ENCODE measurements at places on chromosomes 1 and 21.

- peak; percentile 75 for DNase-seq
Measured at GRCh38 chr1:204503122-204503912, 8.7 kb upstream of the PIK3C2B start.

DNA sequence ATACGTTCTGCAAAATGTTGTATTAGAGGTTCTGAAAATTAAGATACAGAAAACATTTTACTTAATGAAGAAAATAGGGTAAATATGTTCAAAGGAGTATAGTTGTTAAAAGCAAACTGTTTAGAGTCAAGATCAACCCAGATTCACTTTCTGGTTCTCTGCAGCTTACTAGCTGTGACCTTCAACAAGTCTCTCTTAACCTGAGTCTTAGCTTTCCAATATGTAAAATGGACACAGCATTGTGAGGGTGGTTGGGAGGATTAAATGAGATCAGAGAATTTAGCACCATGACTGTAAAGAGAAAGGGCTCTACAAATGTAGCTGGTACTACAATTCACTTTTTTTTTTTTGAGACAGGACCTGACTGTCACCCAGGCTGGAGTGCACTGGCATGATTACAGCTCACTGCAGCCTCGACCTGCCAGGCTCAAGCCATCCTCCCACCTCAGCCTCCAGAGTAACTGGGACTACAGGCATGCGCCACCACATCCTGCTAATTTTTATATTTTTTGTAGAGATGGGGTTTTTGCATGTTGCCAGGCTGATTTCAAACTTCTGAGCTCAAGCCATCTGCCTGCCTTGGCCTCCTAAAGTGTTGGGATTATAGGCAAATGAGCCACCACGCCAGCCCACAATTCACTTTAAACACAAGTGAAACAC is 43.9 kb downstream of the ATP1A1 start:
- DNase-seq: peak; percentile 49

DNA sequence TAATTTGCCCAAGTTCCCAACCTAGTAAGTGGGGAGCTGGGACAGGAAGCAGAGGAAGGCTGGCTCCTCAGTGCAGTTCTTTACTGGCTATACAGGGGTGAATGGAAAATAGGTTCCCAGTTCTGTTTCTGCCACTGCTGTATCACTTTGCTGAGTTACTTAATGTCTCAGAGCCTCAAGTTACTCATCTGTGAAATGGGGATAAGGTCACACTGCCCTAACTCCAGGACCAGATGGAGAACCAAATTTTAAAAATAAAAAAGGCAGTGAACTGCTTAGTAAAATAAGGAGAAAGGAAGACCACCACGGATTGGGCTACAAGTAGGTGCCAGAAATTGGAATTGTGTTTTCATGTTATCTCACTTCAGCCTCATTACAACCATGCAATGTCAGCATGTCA is 147.8 kb downstream of the OMA1 start:
- no peak for DNase-seq

DNA sequence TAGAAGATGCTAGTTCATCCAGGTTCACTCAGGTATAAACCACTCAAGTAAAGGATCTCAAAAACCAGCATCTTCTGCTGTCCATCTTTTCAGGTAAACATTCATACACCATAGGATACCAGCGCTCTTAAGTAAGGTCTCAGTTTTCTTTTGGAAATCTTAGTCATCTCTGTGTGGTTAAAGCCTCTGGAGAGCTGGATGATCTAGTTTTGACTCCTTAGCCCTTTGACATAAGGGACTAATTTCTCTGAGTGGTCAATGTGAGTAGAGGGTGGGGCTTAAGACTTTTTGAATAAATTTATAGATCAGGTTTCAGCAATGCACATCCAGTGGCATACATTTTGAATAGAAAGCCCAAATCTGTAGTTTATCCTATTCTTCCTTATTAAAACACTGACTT is 92.3 kb downstream of the CTH start:
- DNase-seq: no peak

GRCh38 chr1:194293851-194294405 is 1107.5 kb upstream of the B3GALT2 start:
- DNase-seq: no peak

- DNase-seq: no peak
Measured at GRCh38 chr1:67061266-67061665, 7.3 kb upstream of the SLC35D1 start.

GRCh38 chr1:117034791-117035290 is 25.3 kb upstream of the TTF2 start:
- DNase-seq: no peak

- peak; percentile 24 for DNase-seq
Measured at GRCh38 chr1:27527890-27528817, 38.2 kb upstream of the WASF2 start.

DNA sequence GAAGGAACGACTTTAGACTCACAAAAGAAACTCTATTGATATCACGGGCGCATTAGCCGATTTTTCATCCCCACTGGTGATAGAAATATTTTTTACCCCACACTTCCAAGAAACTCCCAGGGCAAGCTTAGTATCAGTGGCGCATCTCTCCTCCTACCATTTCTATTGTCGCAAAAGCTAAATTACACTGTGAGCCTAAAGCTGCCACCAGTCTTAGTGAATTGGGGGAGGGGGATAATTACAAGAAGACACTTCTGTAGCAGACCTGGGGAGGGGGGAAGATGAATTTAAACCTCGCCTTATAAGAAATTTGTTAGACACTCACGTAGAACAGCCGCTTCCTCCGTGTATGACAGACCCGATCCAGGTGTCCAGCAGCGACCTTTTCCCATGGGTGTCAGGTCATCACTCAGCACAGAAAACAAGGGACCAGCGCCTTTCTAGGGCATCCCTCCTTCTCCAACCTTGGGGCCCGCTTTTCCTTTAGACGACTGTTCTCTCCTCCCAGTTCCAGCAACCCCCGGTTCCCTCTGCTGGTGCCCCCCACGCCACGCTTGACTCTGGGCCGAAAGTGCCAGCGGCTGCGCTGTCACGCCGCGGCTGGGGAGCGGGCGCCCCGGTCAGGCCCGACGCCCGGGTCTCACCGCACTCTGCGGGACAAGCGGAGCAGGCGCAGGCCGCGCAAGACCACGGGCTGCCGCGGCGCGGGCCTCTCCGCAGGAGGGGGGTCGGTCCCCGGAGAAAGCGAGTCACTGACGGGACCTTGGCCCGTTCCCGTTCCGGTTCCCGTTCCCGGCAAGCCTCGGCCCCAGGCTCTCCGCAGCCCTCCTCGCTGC is 821 bp downstream of the PHC2 start:
- peak; percentile 3 for DNase-seq

- DNase-seq: no peak
Measured at GRCh38 chr1:59071289-59071688, 225.6 kb upstream of the FGGY start.

- no peak for DNase-seq
Measured at GRCh38 chr1:106439475-106439874, 617.0 kb upstream of the PRMT6 start.

DNA sequence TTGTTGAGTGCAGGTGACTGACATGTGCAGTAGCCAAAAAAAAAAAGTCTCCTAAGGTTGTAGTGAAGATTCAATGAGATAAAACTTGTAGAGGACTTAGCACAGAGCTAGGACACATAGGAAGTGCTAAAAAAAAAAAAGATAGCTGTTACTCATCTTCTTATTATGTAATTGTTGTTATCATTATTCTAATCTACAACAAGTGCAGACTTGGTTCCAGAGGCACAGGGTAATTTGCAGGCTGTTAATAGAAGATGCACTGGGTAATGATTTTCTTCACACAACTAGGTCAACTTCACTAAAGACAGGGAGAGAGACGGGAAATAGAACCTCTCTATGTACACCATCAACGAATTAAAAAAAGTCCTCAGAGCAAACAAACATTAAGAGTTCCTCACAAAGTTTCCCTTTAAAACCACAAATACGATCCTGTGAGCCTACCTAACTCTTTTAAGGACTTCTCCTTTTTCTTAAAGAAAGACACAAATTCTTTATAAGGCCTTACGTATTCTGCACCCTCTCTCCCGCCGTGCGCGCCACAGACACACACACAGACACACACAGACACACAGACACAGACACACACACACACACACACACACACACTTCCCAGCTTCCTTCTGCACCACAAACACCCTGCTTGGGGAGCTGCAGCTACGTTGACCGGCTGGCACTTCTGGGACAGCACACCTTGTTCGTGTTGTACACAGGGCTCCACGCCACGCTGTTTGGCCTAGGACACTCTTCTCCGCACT is 49.8 kb upstream of the GADD45A start:
- DNase-seq: no peak

DNA sequence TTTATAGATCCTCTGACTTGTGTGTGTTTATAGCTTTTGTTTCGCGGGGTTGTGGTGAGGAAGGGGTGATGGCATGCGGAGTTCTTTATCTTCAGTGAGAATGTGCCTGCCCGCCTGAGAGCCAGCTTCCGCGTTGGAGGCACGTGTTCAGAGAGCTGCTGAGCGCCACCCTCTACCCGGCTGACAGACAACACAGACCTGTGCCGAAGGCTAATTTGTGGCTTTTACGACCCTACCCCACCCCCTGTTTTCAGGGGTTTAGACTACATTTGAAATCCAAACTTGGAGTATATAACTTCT is 14.4 kb upstream of the CD101 start:
- DNase-seq: peak; percentile 33

GRCh38 chr1:241702442-241703373 is 50.6 kb downstream of the WDR64 start:
- no peak for DNase-seq

- no peak for DNase-seq
Measured at GRCh38 chr1:38059635-38060250, 13.2 kb upstream of the POU3F1 start.

- DNase-seq: peak; percentile 32
Measured at GRCh38 chr21:45080639-45081414, 6.4 kb downstream of the ADARB1 start.

GRCh38 chr1:41400225-41400624 is 39.0 kb downstream of the FOXO6 start:
- no peak for DNase-seq

DNA sequence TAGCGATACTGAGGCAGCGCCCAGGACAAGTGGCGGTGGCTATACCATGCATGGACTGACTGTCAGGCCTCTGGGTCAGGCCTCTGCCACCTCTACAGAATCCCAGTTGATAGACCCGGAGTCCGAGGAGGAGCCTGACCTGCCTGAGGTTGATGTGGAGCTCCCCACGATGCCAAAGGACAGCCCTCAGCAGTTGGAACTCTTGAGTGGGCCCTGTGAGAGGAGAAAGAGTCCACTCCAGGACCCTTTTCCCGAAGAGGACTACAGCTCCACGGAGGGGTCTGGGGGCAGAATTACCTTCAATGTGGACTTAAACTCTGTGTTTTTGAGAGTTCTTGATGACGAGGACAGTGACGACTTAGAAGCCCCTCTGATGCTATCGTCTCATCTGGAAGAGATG is 3.2 kb upstream of the IL10RB start:
- no peak for DNase-seq

DNA sequence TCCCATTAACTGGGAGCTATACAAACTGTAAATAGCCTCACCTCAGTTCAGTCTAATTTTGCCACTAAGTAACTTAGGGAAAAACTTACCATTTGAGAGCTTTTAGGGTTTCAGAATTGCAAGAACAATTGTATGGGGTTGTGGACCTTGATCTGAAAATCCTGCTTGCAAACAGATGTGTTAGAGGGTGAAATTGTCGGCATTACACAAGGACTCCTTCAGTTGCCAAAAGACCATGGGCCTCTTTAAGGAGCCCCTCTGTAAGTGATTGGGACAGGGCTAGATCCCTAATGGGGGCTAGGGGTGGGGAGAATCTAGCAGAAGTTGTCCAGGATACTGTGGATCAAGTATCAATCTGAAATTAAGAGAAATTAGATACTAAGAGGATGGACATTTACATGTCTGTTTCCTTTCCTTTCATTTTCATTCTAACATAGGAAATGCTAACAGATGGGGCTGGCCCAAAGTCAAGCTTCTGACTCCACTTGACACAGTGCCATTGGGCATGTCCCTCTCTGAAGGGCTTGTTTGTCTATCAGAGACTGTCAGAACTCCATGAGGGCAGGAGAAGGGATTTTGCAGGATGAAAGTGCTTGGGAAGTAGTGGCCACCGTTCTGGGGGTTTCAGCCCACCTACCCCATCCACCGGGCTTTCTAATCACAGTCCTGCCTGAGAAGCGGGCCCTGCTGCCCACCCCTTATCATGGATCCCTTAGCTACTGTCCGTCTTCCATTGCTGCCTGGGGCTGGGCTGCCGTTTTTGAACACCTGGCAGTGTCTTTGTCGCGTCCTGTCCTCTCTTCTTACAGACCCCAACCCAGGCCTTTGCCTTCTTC is 54.7 kb downstream of the STUM start:
- no peak for DNase-seq

DNA sequence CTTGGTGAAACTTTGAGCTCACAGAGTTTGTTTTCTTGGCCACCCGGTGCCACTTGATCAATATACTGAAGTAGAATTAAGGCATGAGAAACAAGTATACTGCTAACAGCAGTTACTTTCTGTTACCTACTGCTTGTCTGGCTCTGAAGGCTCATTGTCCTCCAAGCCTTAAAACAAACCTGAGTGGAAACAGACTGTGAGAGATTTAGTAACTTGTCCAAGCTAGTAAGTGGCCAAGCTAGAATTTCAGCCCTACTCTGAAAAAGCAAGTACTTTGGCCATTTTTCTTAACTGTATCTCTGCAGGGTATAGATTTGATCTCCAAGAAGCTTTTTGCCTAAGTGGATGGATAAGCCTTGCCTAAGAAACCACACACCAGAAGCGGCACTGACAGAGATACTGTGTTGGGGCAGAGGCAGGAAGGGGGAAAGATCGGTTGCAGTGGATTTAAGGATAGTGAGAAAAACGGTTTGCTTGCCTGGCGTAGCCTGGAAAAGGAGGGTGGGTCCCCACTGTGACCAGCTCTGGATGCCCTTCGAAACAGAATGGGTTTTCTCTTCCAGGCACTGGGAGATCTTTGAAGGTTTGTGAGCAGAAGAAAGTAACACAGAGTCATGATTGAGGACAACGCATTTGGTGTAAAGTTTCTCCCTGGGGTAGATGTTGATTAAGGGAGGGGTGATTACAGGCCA is 2.1 kb upstream of the MACO1 start:
- DNase-seq: no peak

DNA sequence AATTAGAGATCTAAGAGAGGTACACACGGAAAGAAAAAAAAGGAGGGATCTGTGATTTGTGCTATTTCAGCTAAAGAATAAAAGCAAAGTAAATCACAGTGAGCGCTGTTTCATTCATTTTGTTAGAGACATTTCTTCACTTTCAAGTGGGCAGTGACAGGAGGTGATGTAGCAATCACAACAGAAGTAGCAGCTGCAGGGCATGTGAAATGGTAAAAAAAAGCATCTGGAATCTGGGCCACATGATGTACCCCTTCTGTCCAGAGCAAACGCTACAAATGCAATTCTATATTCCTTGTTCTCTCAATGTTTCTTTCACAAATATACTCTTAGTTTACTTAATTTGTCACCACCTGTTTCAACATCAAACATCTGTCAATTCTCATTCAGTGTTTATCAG is 786.5 kb downstream of the LRRIQ3 start:
- no peak for DNase-seq
